GDM1 (cell line): ENCODE measurements at places on chromosomes 12 and 14.

- no peak for DNase-seq
These were observed 49.7 kb downstream of the SYNE2 start for GRCh38 chr14:63902375-63902976.

DNA sequence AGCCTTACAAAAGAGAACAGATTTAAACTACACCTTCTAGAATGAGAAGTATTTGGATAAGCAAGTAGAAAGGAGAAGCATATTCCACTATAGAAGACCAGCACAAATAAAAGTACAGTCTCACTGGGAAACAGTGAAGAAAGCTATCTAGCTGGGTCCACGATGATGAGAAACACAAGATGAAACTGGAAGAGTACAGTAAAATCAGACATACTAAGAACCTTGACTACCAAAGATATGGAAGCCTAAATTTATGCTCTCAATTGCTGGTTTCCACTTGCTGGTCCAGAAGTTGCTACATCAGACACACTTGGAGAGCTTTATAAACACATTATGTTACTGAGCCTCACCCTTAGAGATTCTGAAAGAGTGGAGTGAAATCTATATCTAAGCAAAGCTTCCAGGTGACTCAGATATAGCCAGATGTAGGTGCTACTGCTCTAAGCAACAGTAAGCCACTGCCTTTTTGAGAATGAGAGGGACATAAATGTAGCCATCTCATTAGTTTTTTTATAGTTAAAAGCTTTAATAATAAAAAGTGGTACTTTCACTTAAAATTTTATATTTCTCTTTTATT, 96.3 kb upstream of the BBS10 start:
- DNase-seq, result no peak

DNA sequence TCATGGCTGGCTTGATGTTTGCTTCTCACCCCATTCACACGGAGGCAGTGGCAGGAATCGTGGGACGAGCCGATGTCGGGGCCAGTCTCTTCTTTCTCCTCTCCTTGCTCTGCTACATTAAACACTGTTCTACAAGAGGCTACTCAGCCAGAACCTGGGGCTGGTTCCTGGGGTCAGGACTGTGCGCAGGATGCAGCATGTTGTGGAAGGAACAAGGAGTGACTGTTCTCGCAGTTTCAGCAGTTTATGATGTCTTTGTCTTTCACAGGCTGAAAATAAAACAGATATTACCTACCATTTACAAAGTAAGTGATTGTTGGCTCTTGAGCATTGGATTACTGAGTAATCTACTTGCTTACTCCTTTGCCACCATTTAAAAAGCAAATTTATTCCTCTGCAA, 170.6 kb downstream of the TMTC2 start:
- no peak for DNase-seq

GRCh38 chr14:64005822-64006221, 153.0 kb downstream of the SYNE2 start:
- no peak for DNase-seq

DNA sequence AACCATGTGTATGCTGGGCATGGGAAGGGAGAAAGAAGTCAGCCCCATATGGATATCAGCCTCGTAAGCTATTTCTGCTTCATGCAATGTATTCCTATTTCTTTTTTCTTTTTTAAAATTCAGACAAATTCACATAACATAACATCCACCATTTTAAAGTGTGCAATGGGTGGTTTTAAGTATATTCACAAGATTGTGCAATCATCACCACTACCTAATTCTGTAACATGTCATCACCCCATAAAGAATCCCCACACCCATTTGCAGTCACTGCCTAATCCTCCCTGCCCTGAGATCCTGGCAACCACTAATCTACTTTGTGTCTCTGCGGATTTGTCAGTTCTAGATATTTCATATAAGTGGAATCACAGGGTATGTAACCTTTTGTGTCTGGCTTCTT, 9.5 kb downstream of the POMT2 start:
- DNase-seq, result no peak

DNA sequence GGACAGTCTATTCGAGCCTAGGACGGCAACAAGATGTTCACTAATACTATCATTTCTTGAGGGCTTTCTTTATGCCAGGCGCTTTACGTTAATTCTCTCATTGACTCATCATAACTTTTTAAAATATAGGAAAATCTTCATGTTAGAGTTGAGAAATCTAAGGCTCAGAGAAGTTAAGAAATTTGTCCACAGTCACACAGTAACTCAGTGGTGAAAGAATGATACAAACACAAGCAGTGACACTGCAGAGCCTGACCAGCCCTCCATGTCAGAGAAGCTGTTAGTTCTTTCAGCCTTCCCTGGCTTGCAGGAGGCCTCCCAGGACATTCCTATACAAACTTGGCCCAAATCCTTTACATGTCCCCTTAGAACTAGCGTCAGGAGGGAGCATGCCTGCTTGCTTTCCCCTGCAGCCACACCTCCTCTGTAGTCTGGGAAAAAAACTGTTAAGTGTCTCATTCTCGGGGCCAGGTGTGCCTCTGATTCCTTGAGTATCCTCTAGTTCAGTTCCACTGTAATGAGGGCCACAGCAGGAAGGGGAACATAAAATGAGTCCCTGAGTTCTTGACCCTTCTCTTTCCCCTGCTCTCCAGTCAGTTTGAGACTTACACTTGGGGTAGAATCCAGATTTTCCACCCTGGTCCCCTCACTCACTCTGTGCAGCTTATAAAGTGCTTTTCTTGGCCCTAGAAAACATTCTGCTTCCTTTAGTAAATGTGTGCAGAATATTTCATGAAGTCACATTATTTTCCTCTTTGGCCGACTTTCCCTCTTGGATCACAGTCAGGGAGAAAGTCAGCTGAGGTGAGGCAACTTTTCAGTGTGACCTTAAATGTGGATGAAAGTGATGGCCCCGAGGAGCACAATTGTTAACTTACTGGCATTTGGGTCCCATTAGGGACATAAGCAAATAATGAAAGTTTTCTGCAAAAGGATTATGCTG, 152.2 kb upstream of the HIF1A start:
- DNase-seq, result no peak

DNA sequence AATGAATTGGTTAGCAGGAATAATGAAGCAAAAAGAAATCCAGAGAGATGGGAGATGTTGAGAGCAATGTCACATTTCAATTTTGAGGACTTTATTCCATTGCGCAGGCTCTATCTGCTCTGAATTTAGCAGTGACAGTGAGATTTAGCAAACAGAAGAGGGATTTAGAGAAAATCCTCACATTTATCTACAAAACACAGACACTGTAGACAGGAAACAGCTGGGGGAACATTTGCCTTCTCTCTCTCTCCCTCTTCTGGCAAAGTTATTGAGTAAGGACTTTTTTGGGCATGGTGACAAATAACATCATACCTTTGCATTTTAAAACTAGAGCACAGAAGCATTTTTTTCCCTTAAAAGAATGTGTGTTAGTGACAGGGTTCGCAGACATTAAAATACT, at the start of gene IGF1:
Gene IGF1 (minus strand): TSS at position 158 of the 400 bp plus-strand sequence. CDS start 182 bp downstream, outside the sequence.
- DNase-seq, result no peak
